NCI-H1694 treated with DMSO at 0.1 percent for 48 hours (cell line): ENCODE measurements at places on chromosomes 6 and 20.
A peak's percentile ranks its signal among the peaks of the same experiment; 100 is the strongest.

- no peak for DNase-seq
Measured at GRCh38 chr6:170023620-170024521, 267.0 kb downstream of the DLL1 start.

DNA sequence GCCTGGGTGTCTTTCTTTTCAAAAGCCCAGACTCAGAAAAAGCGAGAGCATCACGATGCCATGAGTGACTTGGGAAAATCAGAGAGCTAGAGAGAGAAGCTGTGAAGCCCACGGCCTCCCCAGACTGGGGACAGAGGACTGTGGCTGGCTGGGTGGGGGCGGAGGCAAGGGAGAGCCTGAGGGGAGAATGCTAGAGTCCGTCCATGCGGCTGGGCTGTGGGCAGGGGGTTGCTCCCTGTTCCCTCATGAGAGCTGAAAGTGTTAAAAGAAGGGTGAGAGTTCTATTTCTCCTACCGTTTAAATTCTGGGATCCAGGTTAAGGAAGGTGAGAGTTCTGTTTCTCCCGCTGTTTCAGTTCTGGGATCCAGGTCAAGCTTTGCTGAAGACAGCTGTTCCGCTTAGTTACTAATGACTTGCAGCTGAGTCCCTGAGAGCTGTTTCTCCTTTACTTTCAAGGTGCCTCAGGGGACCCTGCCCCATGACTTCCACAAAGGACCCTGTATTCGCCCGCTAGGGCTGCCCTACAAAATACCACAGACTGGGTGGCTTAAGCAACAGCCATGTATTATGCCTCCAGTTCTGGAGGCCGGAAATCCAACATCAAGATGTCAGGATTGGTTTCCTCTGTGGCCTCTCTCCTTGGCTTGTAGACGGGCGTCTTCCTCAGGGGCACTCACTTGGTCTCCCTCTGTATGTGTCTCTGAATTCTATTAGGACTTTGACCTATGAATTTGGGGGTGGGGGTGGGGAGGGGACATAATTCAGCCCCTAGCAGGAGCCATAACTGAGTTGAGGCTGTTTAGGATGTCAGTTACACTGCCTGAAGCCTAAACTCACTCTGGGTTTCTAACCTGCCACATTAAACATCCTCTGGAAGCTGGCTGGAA, 127.0 kb downstream of the PXDC1 start:
- no peak for DNase-seq

GRCh38 chr20:59786801-59787537, 146.5 kb downstream of the SYCP2 start:
- DNase-seq: no peak

DNA sequence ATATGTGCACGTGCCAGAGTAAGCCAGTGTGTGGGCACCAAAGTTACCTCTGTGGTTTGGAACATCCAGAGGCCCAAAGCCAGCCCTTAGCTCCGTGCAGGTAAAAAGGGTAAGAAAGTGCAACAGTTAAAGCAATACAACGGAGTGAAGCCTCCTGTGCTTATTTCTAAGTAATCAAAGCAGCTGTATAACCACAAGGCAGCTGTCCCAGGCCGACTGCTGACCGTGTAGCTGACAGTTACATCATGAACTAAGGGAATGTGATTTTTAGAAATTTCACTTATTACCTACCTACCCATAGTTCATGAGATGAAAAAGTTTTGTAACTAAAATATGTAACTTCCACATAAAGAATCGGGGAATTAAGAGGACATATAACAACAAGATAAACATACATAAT, 121.2 kb upstream of the QKI start:
- DNase-seq: no peak

DNA sequence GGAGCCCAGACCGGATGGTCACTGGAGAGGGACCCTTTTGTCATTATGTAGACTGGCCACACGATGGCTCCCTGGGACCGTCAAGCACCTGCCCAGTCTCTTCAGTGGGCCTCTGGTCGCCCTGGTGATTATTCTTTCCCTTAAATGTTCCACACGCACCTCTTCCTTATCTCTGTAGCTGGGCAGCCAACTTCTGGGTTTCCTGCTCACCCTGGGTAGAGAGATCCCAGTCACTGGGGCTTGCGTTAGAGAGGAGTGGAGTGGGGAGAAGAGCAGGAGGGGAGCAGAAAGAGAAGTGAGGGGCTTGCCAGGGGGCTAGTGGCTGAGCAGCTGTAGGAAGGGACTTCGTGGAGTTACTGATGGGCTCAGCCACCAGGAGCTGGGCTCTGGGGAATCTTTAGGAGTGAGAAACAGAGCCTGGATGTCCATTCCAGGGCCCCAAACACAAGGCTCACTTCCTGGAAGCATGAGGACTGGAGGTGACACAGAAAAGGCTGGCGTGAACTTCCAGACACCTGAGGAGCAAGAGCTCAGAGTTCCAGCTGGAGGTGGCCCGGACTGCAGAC, 150.1 kb downstream of the DHX35 start:
- peak; percentile 38 for DNase-seq

GRCh38 chr6:156814036-156814581, 36.9 kb downstream of the ARID1B start:
- DNase-seq: no peak

DNA sequence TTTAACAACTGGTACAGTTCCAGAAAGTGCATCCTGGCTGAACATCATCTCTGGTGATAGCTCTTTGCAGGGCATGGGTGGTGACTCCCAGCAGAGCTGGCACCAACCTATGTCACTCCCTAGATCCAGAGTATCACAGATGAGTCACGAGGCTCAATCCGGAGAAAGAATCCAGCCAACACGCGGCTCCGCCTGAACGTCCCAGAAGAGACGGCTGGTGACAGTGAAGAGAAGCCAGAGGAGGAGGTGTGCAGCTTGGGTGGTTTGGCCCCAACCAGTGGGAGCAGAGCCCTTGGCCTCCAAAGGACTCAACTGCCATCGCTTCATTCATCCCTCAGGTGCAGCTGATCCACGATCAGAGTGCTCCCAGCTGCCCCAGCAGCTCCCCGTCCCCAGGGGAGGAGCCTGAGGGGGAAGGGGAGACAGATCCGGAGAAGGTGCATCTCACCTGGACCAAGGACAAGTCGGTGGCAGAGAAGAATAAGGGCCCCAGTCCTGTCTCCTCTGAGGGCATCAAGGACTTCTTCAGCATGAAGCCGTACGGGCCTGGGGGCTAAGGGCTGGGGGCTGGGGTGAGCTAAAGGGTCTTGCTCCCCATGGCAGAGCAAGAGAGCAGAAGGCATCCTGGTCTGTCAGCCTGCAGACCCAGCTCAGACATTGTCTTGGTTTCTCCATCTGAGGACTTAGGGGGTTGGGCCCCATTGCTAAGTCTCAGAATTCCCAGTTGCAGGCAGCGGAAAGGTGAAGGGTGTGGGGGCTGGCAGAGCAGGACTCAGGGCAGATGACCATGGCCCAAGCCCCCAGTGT, 27.2 kb downstream of the SLC12A5 start:
- no peak for DNase-seq

GRCh38 chr20:24943196-24943595, 5.9 kb upstream of the CST7 start:
- DNase-seq: no peak

DNA sequence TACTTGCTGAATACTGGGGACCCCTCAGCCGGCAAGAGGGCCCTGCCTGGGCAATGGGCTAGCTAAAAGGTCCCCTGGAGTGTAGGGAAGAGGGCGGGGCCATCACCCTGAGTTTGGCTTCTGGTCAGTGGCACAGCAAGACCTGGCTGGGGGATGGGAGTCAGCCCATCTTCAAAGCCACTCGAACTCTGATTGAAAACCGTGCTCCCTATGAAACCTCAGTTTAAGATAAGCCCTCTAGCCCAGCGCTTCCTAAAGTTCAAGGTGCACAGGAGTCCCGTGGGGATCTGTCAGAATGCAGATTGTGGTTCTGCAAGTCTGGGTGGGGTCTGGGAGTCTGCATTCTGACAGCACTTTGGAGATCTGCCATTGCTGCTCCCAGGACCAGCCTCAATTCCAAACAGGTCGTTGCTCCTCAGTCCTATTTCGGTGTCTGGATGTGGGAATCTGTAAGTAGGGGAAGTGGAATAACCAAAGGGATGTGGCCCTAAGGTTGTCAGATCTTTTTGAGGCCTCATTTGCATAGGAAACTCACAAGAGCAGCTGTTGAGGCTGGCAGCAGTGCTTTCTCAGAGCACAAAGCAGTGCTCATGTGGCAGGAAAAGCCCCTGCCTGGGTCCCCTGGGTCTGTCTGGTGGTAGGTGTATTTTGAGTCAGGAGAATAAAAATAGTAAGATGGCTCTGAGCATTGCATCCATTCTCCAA, 85.3 kb upstream of the SCP2D1 start:
- DNase-seq: peak; percentile 35

DNA sequence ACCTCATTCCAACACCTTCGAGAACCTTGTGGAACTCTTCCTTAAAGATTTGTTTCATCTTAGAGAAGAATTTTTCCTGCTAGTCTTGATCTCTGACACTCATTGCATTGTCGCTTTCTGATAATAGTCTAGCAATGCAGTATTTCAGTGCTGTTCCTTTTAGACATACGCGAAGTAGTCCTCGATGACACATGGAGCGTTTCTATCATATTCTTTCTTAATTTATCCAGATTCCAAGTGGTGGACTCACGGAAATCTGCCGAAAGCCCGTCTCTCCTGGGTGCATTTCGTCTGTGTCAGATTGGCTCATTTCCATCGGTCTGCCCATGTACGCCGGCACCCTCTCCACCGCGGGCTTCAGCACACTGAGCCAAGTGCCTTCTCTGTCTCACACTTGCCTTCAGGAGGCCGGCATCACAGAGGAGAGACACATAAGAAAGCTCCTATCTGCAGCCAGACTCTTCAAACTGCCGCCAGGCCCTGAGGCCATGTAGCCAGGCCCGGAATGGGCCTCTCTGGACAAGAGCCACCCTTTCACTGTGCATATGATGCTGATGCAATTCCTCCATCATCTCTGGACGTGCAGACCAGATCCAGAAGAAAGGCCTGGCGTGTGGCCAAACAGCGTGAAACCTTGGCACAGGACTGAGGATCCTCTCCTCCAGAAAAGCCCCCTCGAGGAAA, 198.6 kb upstream of the UST start:
- DNase-seq: no peak

- DNase-seq: peak; percentile 73
Measured at GRCh38 chr6:13814176-13814937, at the start of gene MCUR1. Gene MCUR1, minus strand, starts transcription at chr6:13814557. Its CDS starts 128 bp downstream, at chr6:13814429.

DNA sequence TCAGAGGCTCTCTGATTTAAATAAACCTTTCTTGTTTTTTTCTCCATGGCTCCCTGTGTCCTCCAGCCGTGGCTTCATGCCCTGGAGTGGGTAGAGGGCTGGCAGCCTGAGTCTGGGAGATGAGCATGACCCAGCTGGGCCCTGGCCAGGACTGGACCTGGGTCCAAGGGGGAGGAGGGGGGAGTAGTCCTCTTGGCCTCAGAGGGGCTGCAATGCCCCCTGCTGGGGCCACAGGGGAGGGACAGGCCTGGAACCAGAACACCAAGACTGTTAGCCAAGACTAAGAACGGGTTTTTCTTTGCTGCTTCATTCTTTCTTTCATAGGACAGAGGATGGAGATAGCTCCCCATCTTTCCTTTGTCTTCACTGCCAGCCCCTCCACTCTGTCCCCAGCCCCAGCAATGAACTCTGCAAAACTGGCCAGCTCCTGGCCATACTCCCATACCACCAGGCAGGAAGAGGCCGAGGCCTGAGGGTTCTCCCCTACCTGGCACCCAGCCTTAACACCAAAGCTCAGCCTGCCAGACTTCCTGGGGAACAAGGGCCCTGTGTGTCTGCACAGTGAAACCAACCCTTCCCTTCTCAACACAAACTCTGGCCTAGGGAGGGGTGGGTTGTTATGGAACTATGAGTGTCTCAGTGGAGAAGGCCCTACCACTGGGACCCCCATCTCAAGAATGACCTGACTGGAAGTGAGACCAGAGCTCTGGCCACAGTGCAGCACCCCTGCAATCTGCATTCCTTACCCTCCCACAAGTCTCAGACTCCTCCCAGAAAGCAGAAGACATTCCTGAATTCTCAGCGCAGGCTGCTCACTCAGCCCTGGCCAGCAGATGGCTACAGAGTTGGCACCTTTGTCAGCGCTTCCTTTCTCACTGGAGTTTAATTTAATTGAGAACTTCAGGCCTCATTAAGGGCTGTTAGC, 11.0 kb downstream of the SLC29A1 start:
- DNase-seq: peak; percentile 13

DNA sequence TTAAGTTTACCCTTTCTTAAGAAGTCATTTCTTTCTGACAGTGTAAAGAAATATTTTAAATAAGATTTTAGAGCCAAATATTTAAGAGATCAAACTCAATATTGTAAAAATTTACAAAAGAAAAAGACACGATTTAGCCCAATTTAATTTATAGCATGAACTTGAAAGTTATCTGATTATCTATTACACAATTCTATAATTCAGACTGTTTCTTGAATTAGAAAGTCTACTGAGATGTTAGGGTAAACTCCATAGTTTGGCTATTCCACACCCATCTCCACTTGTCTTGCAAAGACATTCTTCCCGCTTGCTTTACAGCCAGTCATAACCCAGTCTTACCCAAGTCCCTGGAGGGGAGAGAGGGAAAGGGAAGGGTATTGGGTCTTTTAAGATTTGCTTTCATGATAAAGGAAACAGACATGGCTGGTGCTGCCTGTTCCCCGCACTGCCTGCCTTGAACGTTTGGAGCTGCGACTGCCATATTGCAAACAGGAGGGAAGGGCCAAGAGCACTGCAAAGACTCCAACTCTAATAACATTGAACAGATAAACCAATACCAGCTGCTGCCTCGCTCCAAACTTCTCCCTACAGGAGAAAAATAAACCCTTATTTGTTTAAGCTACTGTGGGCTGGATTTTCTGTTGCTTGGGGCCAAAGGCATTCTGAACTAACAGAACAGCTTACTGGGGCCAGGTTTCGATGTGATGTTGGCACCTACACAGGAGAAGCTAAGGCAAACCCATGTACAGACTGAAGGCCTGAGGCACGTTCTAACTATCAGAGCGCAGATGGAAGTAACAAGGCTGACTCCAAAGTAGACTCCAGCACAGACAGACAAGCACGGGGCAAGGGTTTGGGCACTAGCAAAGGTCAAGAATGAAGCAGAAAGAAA, 552.3 kb upstream of the JARID2 start:
- no peak for DNase-seq

DNA sequence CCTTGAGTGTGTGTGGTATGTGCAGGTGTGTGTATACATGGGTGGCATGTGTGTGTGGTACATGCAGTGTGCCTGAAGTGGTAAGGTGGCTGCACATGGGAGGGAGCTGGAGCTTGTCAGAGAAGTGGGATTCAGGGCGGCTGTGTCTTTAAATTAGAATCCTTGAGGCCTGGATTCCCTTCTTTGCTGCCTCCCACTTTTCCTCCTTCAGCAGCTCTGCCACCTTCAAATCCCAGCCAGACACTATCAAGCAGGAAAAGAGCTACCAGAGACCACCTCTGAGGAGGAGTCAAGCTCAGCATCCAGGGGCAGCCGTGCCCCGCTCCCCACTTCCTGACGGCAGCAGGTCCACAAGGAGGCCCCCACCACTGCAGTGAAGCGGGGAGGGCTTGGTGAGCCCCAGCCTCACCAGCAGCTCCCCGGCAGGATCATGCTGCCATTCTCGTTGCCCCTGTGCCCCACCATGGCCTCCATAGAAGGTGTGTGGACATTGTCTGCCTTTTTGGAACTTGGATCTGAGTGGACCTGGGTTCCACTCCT, 131.0 kb upstream of the MLN start:
- no peak for DNase-seq
